AG08396 (cell line): ENCODE measurements at places on chromosomes 2 and 18.

GRCh38 chr2:109194620-109194937 lies 65.6 kb downstream of the SH3RF3 start:
- DNase-seq, result no peak

DNA sequence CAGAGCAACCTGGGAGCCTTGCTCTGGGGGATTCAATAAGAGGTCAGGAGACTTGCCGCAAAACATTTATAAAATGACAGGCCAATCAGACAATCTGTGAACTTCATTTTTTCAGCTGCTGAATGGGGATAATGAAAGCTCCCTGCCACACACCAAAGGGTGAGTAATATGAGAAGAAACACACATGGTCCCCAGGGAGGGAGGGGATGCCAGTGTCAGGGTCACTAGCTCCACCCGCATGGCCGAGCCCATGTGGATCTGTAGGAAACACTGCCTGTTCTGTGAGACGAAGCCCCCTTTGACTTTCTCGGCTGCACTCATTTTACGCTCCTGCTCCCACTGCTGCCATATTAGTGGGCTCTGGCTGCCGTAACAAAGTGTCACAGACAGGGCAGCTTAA lies 521.0 kb upstream of the RAB6C start:
- DNase-seq, result no peak

DNA sequence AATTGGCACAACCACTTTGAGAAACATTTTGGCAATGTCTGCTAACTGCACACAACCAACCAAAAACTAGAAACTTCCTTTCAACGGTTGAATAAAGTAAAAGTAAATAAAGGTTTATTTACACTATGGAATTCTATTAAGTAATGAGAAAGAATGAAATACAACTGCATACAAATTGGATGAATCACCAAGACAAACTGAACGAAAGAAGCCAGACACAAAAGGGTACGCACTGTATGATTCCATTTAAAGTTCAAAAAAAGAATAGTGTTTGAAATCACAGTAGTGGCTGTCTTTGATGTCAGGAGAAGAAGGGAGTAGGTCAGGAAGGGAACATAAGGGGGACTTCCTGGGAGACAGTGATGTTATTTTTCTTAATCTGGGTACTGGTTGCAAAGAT lies 46.5 kb upstream of the SULT1C3 start:
- no peak for DNase-seq

- DNase-seq, result no peak
Observed at GRCh38 chr2:239029958-239030357, 182.1 kb downstream of the TWIST2 start.

DNA sequence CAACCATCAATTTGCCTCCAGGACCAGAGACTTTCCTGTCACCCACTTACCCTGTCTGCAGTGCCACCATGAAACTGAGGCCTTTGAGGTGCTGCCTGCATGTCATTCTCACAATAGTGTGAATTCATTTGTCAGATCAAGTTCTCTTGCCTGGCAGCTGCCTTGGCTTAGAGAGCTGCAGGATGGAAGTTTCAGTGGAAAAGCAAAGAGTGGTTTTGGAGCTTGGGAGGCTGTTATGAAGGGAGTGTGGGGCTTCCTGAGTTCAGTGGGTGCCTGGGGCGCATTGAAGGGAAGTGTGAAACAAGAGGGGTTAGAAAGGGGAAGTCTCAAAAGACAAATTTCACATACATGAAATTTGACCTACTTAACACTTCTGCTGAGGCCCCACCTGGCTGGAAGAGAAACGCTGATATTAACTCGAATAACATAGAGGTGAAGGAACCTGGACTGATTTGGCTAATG lies 7.9 kb upstream of the LBH start:
- DNase-seq, result no peak

GRCh38 chr2:182616471-182617393 lies 99.3 kb upstream of the DNAJC10 start:
- peak; percentile 54 for DNase-seq

- DNase-seq, result peak; percentile 96
Observed at GRCh38 chr2:231925303-231926179, 655 bp downstream of the NPPC start.

- DNase-seq, result no peak
Observed at GRCh38 chr2:4358837-4359236, 655.5 kb downstream of the DCDC2C start.
